Brain microvascular endothelial cell (primary cell): ENCODE measurements at places on chromosomes 3 and 15.
A peak's percentile ranks its signal among the peaks of the same experiment; 100 is the strongest.

GRCh38 chr15:68420186-68420684 is 11.7 kb downstream of the ITGA11 start:
- no peak for DNase-seq

GRCh38 chr3:47803480-47804025 is 615 bp downstream of the DHX30 start:
- no peak for DNase-seq

DNA sequence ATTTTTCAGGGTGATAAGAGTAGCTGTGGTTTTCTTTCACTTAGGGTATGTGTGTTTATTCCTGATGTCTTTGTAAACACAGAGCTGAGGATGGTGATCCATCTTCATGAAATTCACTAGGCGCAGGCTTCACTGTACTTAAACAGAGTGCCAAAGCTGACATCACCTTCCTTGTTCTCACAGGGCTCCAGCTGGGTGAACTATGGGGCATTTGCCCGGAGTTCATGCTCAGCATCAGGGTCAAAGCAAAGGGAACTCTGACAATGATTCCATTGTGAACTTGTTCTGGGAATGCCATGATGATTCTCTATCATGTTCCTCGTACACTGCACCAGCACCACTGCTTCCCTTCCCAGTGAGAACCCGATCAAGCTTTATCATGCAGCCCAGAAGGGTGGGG is 184.8 kb upstream of the P2RY1 start:
- no peak for DNase-seq

- no peak for DNase-seq
Measured at GRCh38 chr3:86661817-86662216, 329.1 kb downstream of the VGLL3 start.

DNA sequence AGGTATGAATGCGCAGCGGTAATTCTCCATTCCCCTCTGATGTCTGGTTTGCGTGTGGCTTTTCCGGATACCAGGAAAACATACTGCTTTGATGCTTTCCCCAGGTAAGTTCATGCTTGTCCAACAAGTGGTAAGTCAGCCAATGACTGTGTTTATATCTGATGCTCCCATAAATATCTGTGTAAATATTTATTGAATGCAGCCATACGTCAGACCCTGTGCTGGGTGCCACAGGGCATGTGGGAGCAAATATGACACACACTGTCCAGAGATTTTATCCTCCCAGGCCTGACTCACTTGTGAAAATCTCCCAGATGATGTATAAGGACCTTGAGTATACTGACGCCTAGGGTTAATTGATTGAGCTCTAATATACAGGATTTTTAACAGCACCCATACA is 29.6 kb upstream of the CEMIP start:
- no peak for DNase-seq

GRCh38 chr3:54988838-54989630 is 61.2 kb upstream of the LRTM1 start:
- peak; percentile 67 for DNase-seq
